ENCODE measurements at places on chromosomes 6 and 20.

DNA sequence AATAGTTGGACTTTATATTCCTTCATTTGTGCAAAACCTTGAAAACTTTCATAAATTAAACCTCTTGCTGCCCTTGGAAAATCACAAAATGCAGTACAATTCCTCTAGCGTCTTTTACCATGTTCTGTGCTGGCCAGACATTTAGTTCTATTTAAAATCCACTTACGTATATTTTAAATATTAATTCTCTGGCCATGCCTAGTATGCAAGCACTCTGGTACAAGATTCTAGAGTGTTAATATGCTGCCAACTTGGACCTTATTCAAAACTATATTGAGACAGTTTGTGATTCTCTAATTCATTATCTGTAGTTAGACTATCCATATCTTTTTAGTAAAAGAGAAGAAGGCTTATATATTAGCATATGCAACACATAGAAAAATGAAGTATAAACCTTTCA, 328.1 kb downstream of the ARHGAP18 start:
- DNase-seq = no peak

GRCh38 chr6:157531169-157531985, 150.4 kb downstream of the ZDHHC14 start:
- no peak for DNase-seq

DNA sequence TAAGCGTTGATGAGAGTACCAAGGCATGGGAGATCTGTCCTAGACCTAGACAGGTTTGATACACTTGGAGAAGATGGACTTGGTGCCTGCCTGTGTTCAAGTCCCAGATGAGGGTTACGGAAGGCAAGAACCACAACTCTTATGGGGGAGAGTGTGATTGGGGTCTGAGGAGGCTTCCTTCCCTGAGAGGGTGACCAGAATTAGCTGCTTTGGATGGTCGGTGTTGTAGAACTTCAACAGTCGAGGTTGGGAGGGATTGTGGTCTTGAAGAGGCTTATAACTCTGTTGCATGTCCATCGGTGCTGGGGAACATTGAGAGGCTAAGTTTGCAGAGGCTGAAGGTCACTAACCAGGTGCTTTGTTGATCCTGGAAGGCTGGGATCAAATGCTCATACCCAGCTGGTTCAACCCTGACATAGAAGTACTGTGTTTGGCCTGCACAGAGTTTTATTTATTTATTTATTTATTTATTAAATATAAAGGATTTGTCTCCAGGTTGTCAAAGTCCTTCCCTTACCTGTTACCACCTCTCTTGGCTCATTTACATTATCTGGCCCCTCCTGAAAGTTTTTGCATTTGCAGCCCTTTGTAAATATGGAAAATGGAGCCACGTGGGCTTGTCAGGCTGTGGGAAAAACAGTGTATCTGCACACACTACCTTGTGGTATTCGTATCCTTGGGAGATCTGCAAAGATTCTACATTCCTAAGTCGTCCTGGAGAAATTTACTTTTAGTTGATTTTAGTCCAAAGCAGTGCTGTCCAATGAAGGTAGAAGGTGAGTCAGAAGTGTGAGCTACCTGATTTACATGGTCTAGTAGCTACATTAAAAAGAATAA, 15.8 kb upstream of the EFCAB8 start:
- DNase-seq = no peak

- DNase-seq = no peak
Measured at GRCh38 chr6:99145738-99146137, 198.0 kb upstream of the FBXL4 start.

DNA sequence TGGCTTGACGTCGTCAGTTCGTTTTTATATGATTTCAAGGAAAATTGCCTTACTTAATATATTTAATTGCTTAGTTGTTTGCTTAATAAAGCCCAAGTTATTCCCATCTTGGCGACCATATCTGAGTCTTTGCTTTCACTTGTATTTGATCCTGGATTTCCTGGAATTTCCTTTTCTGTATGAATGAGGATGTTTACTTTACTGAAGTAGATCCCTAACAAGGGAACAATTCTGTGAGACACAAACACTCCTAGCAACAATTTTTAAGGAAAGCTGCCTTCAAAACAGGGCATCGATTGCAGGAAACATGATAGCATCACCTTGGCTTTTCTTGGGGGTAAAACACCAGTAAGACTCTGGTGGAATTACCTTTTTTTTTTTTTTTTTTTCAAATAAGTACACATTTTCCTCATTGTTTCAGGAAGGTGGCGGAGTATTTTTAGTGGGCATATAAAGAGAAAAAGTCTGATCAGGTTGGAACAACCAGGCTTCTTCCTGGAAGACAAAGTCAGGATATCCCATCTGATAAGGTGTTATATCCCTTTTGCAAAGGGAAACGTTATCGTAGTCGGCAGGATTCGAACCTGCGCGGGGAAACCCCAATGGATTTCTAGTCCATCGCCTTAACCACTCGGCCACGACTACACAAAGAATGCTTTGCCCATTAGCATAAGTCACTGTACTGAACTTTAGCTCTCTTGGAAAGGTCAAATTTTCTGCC, 68.5 kb upstream of the ZNF184 start:
- DNase-seq = no peak

DNA sequence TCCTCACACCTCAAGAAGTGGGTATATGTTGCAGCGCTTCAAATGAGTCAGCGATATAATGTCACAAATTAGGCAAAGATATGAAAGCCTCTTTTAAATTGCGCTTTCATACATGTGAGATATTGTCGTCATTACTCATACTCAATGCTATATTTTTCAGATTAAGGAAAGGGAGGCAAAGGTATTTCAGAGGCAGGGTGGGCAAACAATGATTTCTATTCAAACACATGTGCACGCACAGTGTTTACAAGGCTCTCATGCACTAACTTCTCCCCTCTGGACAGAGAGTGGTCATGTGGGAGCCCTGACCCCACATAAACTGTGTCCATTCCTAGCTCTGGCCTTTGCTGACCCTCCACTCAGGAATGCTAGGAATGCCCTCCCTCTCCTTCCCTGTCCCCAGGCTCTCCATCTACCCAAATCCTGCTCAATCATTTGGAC, 112.1 kb upstream of the TMEM170B start:
- DNase-seq = no peak

- no peak for DNase-seq
Measured at GRCh38 chr6:170370416-170370815, 63.9 kb downstream of the FAM120B start.

DNA sequence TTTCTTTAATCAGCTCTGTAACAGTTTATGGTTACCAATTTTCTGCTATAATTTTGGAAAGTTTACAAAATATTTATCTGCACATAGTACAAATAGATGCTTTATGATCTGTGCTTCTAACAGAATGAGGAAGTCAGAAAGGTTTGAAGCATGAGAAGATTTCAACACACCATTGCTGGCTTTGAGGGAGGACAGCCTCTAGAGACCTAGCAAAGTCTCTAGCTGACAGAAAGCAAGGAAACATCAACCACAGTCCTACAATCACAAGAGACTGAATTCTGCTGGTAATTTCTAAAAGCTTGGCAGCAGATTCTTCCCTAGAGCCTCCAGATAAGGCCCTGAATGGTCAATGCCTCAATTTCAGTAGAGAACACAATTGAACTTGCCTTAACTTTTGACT, 750.8 kb upstream of the SLC35B3 start:
- DNase-seq = no peak

- no peak for DNase-seq
Measured at GRCh38 chr6:40398810-40399477, 188.2 kb downstream of the LRFN2 start.

DNA sequence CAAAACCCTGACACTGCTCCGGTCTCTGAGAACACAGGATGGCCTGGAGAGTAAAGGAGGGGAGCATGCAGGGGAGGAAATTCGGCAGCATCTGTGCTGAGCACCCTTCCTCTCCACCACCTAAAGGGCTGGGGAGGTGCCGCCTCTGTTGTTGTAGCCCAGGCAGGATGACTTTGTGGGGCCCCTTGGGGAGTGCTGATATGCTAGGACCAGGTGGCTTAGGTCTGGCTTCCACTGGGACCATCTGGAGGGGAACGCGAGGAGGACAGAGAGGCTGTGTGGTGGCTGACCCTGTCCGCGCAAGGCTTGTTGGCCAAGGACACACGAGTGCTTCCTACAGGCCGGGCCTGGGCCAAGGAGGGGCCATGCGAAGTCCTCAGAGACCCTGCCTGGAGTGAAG, 9.9 kb upstream of the RPS6KA2 start:
- DNase-seq = no peak

DNA sequence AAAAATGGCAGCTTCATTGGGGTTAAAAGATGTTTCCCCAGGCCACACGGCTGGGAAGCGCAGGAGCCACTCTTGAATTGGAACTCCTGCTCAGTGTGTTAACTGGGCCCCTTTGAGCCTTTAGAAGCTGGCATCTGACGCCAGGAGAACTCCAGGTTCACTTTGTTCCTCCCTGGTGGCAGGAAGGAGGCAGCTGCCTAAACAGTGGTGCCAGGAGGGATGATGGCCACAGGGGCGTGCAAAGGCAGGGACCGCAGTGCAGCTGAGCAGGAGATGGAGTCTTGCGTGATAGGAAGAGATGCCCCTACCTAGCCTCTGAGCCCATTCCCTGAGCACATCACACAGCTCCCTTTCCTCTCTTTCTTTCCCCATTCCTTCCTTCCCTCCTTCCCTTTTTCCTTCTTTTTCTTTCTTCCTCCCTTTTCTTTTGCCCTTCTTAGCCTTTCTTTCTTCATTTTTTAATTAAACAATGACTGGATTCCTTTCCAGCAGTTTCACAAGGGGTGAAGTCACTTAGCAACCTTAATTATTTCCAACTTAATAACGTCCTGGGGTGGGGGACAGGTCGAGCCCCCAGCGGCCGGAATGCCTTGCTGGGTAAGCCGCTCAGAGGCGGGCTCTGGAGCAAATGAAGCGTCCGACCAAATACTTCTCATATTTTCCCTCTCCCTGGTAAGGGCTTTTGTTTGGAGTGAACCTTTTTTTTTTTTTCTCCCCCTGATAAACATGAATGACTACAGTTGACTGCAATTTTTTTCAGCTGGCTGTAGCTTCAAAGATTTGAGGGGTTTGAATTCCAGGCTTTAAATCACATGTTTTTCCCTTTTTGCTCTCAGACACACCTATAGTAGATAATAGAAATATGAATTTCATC, 20.8 kb upstream of the BMP7 start:
- no peak for DNase-seq

DNA sequence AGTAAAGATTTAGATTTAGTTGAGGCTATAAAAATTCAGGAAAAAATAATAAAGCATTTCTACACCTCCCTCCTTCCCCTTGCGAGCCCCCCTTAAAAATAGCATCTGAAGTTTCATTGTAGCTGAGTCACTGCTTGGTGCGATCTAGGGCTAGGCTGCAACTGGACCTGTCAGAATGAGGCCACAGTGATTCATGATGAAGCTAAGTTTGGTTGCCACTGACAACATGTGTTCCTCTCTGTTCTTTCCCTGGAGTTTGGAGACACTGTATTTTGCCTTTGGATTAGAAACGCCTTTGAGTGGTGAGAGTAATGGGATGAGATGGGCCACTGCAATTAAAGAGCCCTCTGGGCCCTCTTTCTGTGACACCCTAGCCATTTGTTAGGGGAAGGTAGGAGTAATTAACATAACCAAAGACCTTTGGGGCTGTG, 334.1 kb downstream of the NRN1 start:
- peak; percentile 44 for DNase-seq

GRCh38 chr6:56232436-56232835, 14.9 kb downstream of the COL21A1 start:
- no peak for DNase-seq

GRCh38 chr20:6122111-6122872, 538 bp downstream of the FERMT1 start:
- DNase-seq = no peak

DNA sequence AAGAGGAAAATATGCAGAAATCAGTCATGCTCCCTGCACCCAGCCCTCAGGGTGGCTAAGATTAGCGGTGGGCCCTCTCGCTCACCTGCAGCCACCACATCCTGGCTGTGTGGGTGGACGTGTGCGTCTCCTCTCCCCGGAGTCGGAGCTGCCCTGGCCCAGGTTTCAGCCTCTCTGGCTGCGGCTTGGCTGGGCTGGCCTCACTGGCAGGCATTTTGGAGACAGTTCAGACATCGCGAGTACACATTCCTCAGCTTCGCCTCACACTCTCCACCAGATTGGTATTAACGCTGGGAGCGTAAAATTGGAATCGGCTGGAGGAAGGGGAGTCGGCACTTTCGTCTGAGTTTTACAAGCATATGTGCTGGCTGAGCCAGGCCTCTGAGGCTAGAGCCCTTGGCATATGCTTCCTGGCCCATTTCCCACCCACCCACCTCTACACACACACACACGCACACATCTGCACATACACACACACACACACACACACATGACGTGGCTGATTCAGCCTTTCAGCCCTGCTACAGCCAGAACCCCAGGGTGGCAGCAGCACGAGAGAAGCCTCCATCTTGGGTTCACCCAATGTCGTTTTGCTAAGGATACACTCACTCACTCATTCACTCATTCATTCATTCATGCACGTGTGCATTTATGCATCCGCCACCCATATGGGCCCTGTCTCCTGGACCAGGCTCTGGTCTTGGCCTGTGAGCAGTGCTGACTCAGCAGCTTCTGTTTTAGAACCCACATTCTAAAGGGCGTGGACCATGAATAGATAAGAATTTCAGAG, 42.9 kb downstream of the BCAS4 start:
- no peak for DNase-seq

- DNase-seq = no peak
Measured at GRCh38 chr6:16757332-16757731, 3.9 kb downstream of the ATXN1 start.

DNA sequence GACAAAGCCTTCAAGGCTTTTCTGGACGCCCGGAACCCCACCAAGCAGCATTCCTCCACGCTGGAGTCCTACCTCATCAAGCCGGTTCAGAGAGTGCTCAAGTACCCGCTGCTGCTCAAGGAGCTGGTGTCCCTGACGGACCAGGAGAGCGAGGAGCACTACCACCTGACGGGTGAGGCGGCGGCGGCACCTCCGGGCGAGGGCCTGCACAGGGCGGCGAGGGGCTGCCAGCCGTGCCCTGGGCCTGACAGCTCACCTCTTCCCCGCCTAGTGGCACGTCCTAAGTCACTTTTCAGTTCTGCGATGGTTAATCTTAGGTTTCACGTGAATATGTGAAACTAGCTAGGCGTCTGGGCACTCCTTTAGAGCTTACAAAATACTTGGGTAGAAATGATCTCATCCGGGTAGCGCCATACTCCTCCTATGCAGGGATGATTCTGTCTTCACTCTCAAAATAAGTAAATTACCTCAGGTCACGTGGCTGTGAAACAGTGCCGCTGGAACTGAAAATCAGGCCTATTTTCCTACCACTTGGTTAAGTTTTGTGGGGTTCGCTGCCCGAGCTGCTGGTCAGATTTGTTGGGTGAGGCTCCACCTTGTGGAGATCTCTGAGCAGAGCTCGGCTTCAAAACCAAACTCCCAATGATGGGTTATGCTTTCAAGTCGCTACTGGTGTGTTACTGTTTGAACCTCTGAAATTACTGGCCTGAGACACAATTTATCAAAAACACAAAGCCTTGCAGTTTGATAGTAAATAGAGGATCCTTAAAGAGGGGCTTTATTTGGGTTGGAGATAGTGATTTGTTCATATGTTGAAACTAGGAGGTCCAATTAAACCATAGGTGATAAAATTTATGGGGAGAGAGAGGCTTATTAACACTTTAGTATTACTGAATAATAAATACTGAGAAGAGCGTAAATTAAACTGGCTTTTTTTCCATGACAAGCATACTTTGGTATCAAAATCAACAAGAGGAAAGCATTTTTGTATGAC, 15.5 kb upstream of the CLDN20 start:
- peak; percentile 29 for DNase-seq

- no peak for DNase-seq
Measured at GRCh38 chr20:24236201-24236600, 233.2 kb upstream of the SYNDIG1 start.

Data from CD4-positive, alpha-beta T cell treated with Interleukin-15 for 1 hour (primary cell).